CD4-positive, alpha-beta T cell (primary cell): ENCODE measurements at places on chromosomes 7 and 10.

GRCh38 chr10:77187376-77187999, 450.1 kb downstream of the KCNMA1 start:
- no peak for DNase-seq

DNA sequence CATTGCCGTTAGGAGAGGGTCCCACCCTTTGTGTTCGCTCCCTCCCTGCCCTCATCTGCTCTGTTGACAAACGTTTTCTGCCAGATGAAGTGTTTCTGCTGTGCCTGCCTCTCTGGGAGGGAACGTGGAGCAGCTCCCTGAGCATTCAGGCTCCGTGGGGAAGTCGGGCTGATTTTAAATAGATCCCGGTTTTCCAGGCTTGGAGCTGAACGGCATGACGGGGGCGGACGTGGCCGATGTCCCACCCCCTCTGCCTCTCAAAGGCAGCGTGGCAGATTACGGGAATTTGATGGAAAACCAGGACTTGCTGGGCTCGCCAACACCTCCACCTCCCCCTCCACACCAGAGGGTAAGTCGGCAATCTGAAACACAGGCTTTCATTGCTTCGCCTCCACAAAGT, 101.9 kb upstream of the NPS start:
- no peak for DNase-seq

DNA sequence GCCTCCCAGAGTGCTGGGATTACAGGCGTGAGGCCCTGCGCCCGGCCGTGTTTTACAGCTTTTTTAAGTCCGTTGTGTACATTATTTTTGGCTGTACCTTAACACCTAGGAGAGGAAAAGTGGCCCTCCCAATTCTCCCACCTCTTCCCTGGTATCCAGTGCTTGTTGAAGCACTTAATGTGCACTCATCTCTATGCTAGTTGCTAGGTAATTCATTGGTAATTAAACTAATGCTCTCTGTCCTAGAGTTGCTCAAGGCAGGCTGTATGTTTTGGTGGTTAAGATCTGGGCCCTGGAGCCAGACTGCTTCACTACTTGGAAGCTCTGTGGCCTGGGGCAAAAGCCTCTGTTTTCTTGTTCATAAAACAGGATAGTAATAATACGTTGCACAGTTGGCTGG, 19.6 kb downstream of the AVPI1 start:
- no peak for DNase-seq

- no peak for DNase-seq
These were observed 920.9 kb downstream of the LRMDA start for GRCh38 chr10:76352300-76352699.

DNA sequence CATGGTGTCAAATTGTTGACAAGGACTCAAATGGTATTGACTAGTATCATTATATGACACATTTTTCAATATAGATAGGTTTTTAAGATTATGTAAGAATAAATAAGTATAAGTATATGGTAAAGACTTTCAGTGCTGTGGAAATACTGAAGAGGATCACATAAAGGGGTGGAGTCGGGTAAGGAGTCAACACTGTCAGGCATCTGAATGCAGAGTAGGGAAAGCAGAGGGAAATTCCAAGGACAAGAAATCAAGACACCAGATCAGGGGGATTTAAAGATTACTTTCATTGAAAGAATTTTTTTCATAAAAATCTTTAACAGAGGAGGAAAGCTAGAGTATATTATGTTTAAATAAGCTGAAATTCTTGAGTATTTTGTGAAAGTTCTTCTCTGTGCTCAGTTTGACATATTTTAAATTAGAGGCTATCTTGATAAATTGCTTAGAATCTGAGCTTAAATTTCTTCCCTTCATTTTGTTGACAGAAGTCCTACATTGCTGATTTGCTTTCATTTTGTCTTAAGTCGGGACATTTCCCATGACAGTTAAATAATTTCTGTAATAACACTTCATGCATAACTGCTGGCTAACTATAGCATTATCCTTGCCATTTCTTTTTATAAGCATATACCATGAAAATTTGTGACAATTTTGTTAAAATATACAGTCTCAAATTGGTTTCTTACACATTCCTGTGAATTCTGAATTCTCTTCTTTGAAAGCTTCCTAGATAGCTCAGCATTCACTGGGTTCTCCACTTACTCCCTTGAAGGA, 244.3 kb downstream of the PRKG1 start:
- no peak for DNase-seq

GRCh38 chr10:55629793-55630490, 731.1 kb downstream of the ZWINT start:
- DNase-seq: no peak

DNA sequence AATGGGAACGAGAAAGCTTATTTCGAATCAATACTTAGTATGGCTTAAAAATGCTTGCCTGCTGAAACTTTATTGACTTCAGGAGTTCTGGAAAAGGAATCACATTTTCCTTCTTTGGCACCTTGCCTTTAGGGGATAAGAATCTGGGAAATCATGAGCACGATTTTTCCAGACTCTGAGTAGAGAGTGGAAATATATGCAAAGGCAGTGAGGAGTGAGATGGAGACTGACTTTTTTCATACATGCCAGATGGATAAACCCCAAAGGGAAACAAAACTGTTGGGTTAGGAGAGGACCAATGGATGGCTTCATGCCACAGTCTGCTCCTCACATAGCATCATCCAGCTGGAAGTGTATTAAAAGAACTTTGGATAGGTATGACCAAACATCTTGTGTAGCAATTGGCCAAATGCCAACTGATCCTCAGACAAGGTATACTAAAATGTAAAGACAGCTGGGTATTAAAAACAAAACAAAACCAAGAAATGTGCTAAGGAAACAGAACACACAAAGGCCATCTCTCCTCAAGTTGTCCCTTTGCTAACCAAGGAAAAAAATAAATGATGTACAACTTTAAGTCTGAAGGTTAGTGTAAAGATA, 1.7 kb downstream of the COL28A1 start:
- no peak for DNase-seq
